ENCODE measurements at places on chromosomes 2 and 18.

GRCh38 chr2:168322325-168323007, 75.1 kb upstream of the STK39 start:
- no peak for DNase-seq

DNA sequence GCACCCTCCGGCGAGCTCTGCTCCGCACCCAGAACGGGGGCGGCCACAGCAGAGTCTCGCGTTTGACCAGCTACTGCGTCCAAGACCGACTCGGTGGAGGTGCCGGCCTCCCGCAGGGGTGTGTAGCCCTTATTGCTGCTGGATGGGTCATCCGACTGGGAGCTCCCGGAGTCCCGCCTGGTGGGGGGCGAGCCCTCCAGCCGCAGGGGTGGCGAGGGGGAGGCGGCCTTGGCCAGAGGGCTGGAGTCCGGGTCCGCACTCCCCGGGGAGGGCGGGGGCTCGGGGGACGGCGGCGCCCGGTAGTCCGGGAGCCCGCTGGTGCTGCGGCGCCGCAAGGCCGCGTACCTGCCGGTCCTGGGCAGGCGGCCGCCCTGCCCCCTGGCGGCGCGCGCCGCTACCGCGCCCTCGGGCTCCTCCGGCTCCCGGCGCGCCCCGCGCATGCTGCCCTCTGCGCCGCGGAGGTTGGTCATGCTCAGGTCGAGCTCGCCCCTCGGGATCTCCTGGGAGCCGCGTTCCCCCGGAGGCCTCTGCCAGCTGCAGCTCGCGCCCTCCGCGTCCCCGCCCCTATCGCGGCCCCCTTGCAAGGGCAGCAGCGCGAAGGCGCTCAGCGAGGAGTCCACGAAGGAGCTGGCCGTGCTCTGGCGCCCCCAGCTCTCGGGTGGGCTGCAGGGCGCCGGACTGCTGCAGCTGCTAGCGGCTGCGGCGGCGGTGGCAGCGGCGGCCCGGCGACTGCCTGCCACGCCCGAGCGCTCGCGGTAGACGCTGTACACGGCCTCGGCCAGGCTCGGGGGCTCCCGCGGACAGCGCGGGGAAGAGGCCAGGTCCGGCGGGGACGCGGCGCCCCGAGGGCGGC, 4.8 kb downstream of the TMEM200C start:
- no peak for DNase-seq

- no peak for DNase-seq
These were observed 47.7 kb downstream of the GLI2 start for GRCh38 chr2:120783371-120783791.

DNA sequence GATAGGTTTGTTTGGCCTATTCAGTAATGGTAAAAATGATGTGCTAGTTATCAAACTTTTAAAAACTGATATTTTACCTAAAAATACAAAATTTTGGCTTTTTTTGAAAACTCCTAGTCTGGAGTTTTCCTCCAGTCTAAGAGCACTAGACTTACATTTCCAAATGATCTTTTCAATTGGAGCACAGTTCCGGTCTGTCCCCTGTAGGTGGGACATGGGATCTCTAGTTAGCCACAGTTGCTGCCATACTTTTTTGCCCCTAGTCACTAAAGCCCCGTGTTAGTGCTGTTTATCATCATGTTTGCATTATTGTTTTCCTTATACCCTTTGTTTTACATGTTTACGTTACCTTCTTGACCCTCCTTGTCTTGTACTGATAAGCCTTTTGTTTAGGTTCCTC, 52.4 kb downstream of the RELCH start:
- no peak for DNase-seq

DNA sequence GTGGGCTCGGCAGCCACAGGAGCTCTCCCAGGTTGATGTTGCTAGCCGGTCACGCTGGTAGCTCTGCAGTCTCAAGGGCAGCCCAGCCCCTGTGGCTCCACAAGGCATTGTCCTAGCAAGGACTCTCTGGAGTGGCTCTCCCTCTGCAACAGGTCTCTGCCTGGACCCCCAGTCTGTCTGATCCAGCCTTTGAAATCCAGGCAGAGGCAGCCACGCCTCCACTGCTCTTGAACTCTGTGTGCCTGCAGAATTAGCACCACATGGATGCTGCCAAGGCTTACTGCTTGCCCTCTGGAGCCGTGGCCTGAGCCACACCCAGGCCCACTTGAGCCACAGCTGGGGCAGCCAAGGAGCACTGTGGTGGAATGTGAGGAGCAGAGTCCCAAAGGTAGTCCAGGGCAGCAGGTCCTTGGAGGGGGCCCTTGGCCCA, 43.0 kb upstream of the FAHD2A start:
- DNase-seq, result no peak

GRCh38 chr2:212344131-212344530, 194.5 kb downstream of the ERBB4 start:
- no peak for DNase-seq

GRCh38 chr2:1607236-1607920, 136.9 kb downstream of the PXDN start:
- DNase-seq, result no peak

Measured in kidney epithelial cell (primary cell).